ENCODE measurements at places on chromosomes 6 and 20. TPM values are rescaled to one million over a fixed set of nuclear protein-coding genes. Genes with fewer than 3 reads are reported as not detected.

DNA sequence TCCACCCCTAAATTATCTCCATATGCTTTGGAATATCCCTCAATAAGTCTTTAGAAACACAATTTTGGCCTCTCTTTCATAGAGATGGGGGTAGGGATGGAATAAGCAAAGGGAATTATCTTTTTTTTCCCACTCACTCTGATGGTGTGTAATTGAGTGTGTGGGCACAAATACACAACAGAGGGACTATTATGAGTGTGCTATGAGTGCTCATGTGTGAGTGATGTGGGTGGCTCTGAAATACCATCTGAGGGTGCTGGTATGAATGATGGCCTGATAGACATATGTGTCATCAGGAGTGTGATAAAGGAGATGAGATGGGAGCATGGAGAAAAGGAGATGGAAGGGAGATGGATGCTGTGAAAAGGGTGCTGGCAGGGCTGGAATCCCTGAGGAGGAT is 35.6 kb downstream of the GSS start:
- DNase-seq, result no peak

- DNase-seq, result no peak
Observed at GRCh38 chr6:151301547-151301946, 61.8 kb downstream of the AKAP12 start.

GRCh38 chr6:106339334-106340029 is 13.9 kb upstream of the ATG5 start:
- DNase-seq, result peak; percentile 76

DNA sequence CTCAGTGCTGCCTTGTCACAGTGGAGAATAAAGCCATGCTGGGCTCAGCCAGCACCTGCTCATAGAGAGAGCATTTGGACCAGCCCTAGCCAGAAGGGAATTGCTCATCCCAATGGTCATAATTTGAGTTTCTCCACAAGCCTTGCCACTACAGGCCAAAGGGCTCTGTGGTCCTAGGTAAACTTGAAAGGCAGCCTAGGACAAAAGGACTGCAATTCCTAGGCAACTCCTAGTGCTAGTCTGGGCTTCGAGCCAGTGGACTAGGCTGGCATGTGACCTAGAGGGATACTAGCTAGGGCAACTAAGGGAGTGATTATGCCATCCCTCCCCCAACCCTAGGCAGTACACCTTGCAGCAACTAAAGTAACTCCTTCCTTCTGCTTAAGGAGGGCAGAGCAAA is 516.2 kb downstream of the BCKDHB start:
- DNase-seq, result no peak

GRCh38 chr6:110270165-110270564 is 88.0 kb downstream of the METTL24 start:
- no peak for DNase-seq

- peak; percentile 5 for DNase-seq
Observed at GRCh38 chr6:10479939-10480700, 41.0 kb upstream of the GCNT2 start.

PGBD1 gene
- total RNA-seq, result 7.7 TPM

ANGPT4 gene
- not detected for total RNA-seq

TUBB2B gene
- total RNA-seq, result 2.9 TPM

MLN gene
- total RNA-seq, result not detected

ASIP gene
- not detected for total RNA-seq
